ENCODE measurements at places on chromosomes 4 and X.

- no peak for DNase-seq
Observed at GRCh38 chr4:81666491-81666890, 194.8 kb upstream of the RASGEF1B start.

DNA sequence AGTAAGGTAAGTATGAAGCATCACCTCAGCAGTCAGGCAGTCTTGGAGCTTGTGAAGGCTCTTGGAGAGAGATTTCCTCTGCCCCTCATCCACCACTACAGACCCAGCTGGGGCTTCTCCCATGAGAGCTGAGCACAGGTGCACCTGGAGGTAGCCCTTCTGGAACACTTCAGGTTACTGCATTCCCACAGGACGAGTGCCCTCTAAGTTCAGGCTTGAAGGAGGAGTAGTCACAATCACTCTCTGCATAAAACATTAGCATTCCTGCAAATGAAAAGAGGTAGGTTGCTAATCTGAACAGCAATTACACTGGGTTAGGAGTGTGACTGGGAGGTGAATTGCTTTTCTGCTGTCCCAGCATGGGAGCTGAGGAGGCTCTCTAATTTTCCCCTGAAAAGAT lies 308.8 kb downstream of the TEX13C start:
- no peak for DNase-seq

- no peak for DNase-seq
Observed at GRCh38 chrX:13760426-13760825, 25.9 kb downstream of the OFD1 start.

DNA sequence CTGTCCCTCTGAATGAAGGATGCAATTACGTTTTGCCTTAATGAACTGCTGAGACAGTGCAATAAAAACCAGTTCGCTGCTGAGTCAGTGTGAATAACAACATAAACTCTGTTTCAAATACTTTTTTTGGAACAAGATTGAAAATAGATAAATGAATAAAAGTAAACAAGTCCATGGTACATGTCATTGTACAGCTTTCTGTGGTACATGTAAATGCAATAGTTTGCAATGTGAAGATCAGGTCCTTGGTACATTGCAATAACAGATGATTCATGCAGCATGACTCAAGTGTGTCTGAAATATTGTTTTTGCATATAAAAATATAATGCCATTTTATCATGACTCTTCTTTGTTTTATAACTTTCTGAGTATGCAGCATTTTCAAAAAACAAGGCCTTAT lies 193.4 kb upstream of the PACRGL start:
- no peak for DNase-seq

- no peak for DNase-seq
Observed at GRCh38 chr4:113080050-113080449, 30.6 kb downstream of the ANK2 start.

DNA sequence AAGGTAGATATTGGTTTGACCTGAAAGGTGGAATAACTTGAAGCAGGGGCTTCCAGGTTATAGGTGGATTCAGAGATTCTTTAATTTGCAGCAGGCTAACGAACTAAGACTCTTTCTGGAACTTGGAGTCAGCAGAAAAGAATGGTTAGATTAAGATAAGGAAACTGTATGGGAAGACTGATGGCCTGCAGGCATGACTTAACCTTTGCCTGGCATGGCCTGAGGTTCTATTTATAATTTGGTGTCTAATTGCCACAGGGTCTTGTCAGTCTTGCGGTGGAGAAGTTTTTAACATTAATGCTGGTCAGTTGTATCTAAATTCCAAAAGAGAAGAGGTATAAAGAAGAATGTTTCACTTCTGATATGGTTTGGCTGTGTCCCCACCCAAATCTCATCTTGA lies 110.3 kb upstream of the VCX3A start:
- no peak for DNase-seq

DNA sequence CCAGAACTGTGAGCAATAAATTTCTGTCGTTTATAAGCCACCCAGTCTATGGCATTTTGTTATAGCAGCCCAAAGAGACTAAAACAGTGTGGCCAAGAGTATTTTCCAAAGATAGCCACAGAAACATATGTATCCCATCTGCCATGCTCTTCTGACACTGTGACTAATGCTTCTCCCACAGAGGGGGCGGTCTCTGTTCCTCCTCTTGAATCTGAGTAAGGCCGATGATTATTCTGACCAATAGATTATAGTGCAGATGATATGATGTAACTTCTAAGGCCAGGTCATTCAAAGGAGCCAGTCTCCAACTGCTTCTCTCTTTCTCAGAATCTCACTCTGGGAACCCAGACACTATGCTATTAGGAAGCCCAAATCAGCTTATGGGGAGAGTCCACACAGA lies 570.7 kb downstream of the BCOR start:
- no peak for DNase-seq

DNA sequence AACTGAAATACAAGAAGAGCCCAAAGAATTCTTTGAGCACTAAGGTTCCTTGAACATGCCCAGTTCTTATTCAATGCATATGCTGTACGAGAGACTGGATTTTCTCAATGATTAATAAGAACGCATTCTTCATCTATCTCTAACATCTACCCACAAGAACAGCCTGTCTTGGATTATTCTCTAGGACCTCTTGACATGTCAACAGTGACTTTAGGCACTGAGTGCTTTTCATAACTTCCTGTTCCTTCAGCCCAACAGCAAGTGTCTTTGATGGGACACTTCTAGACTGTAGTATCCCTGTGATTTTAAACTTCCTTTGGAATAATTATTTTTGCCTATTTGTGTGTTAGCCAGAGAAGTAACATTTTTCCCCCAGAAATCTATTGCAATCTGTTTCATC lies 69.3 kb downstream of the OPHN1 start:
- no peak for DNase-seq

GRCh38 chr4:152628128-152628527 lies 51.7 kb downstream of the TMEM154 start:
- no peak for DNase-seq

GRCh38 chr4:183185018-183185417 lies 86.0 kb downstream of the WWC2 start:
- no peak for DNase-seq

- no peak for DNase-seq
Observed at GRCh38 chr4:156516698-156517097, 454.9 kb downstream of the PDGFC start.

DNA sequence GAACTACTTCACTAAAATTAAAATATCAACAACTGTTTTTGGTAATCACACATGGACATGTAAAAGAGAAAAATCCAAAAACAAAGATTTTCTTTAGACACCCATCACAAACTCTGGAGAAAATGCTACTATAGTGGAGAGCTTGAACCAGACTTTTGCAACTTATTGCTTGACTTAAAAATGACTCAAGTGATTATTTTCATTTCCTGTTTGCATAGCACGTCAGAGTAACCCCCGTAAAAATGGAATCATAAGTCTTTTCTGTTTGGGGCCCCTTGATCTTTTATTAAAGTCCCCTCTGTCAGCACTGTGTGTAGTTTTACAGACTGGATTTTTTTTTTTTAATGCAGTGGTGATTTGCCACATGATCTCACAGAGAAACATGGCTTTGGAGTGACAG lies 79.5 kb downstream of the PRKG2 start:
- DNase-seq, result no peak

DNA sequence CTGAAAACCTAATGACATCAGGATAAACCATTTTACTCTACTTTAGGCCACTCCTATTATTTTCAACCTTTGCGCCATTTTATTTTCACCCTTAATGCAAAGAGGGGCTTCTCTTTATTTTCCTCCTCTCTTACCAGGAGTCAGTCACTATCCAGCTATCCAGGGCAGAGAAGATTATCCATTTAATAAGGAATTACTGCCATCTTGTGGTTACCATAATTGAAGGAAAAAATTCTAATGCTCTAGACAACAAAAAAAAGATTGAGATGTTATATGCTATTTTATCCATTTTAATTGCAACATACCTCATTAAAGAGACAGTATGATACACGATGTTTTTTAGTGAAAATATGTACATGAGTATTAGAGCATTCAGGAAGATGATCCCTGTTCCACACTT lies 514.5 kb upstream of the FAM241A start:
- DNase-seq, result no peak

DNA sequence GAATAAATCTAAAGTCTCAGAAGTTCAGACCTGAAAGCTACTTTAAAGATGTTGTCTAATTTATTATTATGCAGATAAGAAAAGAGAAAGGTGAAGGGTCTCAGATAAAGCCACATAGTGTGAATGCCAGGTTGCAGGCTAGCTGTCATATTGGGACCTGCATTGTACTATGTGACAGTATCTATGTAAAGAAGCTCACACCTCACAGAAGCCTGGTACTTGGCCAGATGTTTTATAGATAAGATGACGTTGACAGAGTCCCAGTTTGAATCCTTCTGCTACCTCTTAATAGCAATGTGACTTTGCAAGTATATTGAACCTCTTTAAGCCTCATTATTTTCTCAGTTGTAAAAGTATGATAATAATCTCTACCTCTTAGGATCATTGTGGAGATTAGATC lies 227.0 kb downstream of the SPRY1 start:
- no peak for DNase-seq

- DNase-seq, result no peak
Observed at GRCh38 chr4:11774346-11774745, 345.7 kb upstream of the HS3ST1 start.

- no peak for DNase-seq
Observed at GRCh38 chrX:75582511-75582910, 59.7 kb upstream of the ZDHHC15 start.

DNA sequence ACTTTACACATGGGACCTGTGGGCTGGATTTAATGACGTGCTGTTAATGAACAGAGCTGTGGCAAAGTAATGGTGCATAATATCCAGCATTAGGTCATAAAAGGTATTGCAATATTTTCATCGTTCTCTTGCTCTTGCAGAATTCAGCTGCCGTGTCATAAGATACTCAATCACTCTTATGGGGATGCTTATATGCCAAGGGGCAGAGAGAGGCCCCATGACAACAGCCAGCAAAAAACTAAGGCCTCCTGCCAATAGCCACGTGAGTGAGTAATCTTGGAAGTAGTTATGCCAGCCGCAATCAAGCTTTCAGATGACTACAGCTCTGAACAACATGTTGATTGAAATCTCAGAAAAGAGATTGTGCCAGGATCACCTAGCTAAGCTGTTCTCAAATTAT lies 616.9 kb downstream of the FSTL5 start:
- no peak for DNase-seq

DNA sequence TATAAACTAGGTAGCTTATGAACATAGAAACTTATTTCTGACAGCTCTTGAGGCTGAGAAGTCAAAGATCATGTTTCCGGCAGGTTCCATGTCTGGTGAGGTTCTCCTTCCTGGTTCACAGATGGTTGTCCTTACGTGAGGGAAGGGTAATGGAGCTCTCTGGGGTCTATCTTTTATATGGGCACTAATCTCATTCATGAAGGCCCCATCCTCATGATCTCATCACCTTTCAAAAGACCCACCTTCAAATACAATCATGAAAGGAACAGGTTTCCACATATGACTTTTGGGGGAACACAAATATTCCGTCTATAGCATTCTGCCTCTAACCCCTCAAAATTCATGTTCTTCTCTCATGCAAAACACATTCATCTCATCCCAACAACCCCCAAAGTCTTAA lies 264.7 kb downstream of the PTTG2 start:
- no peak for DNase-seq

DNA sequence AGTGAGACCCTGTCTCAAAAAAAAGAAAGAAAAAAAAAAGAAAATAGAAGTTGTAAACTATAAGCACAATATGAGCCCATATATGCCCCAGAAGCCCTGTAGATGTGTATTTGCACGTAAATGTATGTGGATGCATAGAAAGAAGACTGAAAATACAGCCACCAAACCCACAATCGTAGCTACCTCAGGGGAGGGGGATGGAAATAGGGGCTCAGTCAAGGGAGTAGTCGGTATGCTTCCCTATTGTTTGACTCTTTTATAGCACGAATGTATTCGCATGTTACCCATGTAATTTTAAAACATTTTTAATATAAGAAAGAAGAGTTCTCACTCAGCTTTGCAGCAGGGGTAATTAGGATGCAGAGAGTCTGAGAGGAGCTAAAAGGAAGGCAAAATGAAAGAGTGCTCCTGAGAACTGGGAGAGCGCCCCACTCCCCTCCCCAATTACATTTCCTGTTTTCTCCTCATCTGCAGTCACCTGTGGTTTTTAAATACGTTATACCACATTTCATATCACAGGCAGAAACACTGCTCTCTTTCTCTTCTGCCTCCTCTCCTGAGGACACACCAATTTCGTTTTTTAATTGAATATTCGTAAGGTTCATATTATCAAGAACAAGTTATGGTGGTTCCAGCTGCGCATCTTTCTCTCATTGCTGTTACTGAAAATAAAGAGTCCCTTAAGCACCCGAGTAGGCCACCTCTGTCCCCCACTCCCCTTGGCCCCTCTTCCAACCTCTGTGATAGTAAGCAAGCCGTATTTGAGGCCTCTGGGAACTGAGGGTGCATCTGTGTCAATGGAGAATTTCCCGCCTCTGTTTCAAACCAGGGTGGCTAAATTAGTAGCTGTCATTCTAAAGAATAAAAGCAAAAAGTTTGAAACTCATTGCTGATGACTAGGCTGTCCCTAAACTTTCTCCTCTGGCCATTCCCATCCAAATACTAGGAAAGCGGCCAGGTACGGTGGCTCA lies 10.7 kb downstream of the SEPTIN6 start:
- no peak for DNase-seq

GRCh38 chrX:118928151-118928550 lies 46.3 kb upstream of the LONRF3 start:
- DNase-seq, result no peak

DNA sequence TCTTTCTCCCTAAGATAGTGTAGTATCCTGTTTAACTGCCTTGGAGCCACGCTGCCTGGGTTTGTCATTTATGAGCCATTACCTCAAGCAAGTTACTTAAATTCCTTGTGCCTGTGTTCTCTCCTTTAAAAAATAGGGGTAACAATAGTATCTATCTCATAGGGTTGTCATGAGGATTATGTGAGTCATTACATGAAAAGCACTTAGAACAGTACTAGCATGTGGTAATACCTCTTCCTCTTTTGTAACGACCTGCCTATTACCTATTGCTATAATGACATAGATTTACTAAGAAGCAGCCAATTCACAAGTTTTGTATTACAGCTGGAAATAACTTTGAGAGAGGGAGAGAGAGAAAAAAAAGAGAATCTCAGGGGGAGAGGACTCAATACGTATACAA lies 834.7 kb downstream of the RAPGEF2 start:
- no peak for DNase-seq

GRCh38 chrX:37781081-37781480 lies 1.2 kb downstream of the CYBB start:
- DNase-seq, result no peak

DNA sequence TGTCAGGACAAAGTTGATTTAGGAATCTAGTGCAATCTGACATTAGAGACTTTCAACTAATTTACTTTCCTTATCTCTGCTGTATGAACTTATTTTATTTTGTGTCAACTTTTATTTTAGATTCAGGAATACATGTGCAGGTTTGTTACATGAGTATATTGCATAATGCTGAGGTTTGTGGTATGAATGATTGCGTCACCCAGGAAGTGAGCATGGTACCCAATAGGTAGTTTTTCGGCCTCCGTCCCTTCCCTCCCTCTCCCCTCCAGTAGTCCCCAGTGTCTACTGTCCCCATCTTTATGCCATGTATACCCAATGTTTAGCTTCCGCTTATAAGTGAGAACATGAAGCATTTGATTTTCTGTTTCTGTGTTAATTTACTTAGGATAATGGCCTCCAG lies 68.7 kb upstream of the TEX13D start:
- DNase-seq, result no peak

- no peak for DNase-seq
Observed at GRCh38 chrX:154307202-154307601, 11.6 kb downstream of the TKTL1 start.

- no peak for DNase-seq
Observed at GRCh38 chr4:153509724-153510123, 43.6 kb downstream of the TMEM131L start.

GRCh38 chrX:636981-637659 lies 6.5 kb downstream of the SHOX start:
- DNase-seq, result no peak

GRCh38 chrX:149629730-149630387 lies 1.7 kb downstream of the TMEM185A start:
- DNase-seq, result no peak

Measured in D721Med (cell line).